Activated CD4-positive, alpha-beta T cell treated with anti-CD3 and anti-CD28 coated beads, Interleukin-2, Interleukin-6, amounts not matched to agents 100 ng/mL and 50 ng/mL, durations not matched to agents 16 hours and 8 hours (primary cell): ENCODE measurements at places on chromosomes 12 and 14.

- DNase-seq = peak; percentile 23
Measured at GRCh38 chr12:81758421-81759189, 545 bp downstream of the PPFIA2 start.

DNA sequence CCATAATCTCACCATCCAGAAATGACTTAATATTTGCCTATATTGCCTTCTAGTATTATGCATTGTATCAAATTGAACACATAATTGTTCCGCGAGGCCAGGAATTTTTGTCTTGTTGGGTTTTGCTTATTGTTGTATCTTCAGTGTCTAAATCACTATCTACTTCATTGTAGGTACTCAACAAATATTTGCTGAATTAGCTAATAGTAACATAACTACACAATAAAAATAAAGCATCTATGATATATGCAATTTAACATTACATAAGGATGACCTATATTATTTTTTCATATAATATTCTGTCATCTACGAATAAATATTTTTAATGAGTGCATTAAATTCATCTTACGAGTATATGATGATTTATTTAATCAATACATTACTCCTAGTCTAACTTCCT is 656.3 kb downstream of the ETNK1 start:
- DNase-seq = no peak

GRCh38 chr14:81382517-81383225 is 17.5 kb downstream of the STON2 start:
- no peak for DNase-seq

- no peak for DNase-seq
Measured at GRCh38 chr12:46320731-46321130, 51.8 kb downstream of the SLC38A2 start.

DNA sequence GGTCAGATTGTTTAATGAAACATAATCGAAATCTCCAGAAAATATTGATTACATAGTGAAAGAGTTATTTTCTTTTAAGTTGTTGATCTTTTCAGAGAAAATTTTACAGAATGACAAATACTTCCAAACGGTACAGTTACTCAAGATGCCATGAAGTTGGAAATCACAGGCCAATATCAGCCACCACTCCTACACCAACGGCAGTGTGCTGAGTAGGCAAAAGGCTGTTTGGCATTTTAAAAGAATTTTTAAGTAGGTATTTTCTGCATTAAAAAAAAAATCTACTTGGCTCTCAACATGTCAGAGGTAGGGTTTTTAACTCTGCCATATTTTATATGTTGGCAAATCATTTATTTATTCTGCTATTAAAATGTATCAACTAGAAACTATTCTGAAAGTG is 21.7 kb downstream of the SLC38A4 start:
- no peak for DNase-seq

GRCh38 chr12:122729583-122730214 is 945 bp downstream of the HCAR1 start:
- no peak for DNase-seq

DNA sequence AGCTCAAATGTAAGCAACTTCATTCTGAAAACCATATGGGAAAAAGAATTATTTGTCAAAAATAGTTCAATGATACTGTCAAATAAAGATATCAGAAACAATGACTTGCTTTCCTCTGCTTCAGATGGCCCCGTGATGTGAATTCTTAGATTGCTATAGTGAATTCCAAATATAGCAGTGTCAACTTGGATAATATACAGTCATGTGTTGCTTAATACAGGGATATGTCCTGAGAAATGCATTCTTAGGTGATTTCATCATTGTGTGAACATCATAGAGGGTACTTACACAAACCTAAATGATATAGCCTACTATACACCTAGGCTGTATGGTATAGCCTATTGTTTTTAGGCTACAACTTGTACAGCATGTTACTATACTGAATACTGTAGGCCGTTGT is 108.7 kb upstream of the MIS18BP1 start:
- DNase-seq = no peak

DNA sequence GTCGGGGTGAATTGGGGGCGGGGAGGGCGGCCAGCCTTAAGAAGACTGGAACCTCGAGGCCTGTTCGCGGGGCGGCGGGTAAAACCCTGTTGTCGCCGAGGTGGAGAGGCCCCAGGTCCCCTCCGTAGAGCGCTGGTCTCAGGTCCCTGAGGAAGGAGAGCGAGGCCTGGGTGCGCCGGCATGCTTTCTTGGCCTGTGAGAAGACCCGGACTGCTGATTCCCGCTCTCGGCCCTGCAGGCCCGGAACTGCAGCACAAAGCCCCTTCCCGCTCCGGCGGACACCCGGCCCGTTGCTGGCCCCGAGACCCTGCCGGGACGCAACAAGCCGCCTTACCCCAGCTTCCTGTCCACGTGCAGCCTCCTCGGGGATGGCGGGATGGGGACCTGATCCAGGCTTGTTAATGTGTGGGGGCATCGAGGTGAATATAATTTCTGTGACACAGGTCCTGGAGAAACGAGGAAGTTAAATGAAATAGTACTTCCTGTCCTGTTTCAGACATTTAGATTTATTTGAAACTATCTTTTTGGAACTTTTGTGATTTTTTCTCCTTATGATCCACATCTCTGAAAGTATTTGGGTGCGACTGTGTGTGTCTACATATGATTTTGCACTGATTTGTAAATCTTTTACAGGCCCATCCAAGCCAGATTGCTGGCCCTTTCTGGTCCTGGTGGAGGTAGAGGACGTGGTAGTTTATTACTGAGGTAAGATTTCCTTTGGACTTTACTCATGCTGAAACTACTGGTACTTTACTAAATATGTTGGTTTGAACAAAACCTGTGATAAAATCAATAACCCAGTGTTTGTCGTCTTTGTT is 600 bp downstream of the PNN start:
- DNase-seq = peak; percentile 61

GRCh38 chr12:99133401-99133800 is 488.3 kb downstream of the APAF1 start:
- DNase-seq = no peak

- DNase-seq = no peak
Measured at GRCh38 chr14:98093111-98093510, 1178.9 kb downstream of the BCL11B start.

DNA sequence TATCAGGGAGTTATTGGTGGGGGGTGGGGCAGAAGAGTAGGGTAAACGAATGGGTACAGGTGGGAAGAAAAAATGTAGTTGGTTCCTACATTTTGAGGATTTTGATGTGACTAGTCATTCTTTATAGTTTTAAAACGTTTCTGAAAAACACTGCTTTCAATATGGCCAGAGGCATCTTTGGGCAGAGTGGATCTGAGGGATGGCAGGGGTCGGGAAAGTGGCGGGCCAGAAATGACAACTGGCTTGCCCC is 527 bp upstream of the ATP23 start:
- no peak for DNase-seq

DNA sequence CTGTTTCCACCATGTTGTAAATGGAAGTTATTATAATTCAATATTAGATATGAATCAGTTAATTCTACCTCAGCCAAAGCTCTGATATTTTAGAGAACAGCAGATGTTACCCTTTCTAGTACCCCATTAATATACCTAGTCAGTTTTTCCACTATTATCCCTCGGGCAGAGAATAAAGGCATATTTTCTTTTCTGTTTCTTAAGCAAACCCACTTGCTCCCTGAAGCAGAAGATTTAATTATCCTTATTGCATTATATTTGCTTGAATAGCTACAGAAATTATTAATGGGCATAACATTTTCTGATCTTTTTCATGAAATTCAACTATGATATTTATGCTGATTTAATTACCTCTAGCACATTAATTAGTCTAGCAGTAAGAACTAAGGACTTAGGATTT is 832.9 kb upstream of the FBXO33 start:
- DNase-seq = no peak

GRCh38 chr12:20024194-20024593 is 344.1 kb upstream of the PDE3A start:
- no peak for DNase-seq

DNA sequence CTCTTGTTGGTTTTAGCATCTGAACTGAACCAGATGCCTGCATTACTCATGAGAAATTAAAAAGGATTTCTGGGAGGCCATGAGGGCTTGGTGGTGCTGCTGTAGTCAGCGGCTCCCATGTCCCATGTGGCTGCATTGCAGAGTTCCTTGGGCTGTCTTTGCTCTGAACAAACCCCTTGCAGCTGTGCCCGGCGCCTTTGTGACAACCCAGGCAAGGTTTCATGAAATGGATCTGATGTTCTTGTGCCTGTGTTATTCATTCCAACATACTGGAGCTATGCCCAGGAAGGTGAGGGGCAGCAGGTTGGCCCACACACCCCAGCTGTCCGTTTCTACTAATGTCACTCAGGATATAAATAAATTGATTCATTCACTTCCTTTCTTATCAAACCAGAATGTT is 40.8 kb downstream of the TGFB3 start:
- no peak for DNase-seq

DNA sequence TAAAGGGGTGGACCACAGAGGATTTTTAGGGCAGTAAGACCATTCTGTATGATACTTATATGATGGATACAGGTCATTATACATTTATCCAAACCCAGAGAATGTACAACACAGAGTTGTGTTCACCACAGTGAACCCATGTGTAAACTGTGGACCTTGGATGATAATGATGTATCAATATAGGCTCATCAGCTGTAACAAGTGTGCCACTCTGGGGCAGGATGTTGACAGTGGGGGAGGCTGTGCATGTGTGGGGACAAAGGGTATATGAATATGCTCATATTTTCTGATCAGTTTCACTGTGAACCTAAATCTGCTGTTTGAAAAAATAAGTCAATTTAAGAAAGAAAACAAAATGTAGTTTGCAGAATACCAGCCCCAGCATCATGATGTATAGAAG is 14.2 kb upstream of the OS9 start:
- DNase-seq = no peak

GRCh38 chr12:111238075-111238734 is 130.7 kb downstream of the PHETA1 start:
- DNase-seq = no peak
